ENCODE measurements at places on chromosomes 11 and 22.

DNA sequence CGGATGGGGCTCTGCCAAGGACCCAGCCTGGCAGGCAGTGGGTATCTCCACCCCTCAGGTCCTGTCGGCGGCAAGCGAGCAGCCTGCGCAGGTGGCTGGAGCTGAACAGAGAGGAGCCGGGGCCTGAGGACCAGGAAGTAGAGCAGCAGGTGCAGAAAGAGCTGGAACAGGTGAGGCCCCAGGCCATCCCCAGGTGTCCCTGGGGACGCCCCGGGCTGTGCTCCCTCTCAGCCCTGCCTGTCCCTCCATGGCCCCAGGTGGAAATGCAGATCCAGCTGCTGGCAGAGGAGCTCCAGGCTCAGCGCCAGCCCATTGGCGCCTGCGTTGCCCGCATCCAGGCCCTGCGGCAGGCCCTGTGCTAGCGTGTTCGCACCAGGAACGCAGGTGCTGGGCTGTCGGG is 44.0 kb downstream of the PISD start:
- DNase-seq, result no peak

- no peak for DNase-seq
These were observed 80.1 kb downstream of the LDLRAD3 start for GRCh38 chr11:36023922-36024321.

GRCh38 chr11:15055620-15056356 is 17.6 kb upstream of the CALCB start:
- no peak for DNase-seq

GRCh38 chr22:17896586-17896985 is 122.3 kb upstream of the BID start:
- DNase-seq, result no peak

DNA sequence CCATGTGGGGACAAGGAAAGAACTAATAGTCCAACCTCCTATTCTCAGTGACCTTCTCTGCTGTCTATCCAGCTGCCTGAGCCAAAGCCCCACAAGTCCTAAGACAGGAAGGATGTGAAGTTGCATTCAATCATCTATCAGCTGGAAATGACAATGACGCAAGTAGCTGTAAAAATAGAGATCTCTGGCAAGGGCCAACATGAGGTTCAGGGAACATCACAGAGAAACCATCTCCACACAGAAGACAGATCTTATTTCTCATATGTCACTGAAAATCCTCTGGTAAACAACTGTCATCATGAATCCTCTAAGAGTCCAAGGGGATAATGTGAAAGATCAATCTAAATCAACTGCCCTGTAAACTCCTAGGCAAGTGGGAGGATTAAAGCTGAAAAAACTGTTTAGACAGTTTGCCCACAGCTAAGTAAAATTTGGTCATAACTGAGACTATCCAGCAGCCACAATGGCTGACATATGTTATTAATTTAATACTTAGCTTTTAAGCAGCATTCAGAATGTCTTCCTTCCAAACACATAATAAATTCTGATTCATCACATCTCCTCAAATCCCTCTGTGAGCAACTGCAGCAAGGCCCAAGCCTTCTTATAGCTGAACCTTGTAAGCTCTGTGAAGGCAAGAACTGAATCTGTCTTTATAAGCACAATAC is 52.1 kb downstream of the ALG9 start:
- DNase-seq, result no peak

- no peak for DNase-seq
These were observed 7.9 kb downstream of the C2CD3 start for GRCh38 chr11:74162681-74163467.

DNA sequence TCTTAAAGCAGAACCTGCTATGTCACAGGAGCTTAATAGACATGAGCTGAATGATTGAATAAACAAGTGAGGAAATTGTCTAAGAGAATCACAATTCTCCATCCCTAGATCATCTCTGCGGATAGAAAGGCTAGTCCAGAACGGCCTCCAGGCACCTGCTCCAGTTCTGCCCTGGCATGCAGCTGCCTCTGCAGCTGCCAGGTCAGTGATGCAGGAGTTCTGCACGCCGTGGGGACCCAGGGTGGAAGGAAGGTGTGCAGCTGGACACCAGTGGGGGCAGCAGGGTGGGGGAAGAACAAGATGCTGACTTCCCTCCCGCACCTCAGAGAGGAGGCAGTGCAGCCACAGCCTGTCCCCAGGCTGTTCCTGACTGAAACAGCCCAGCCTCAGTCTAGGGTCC is 192.1 kb upstream of the NCAM1 start:
- no peak for DNase-seq

DNA sequence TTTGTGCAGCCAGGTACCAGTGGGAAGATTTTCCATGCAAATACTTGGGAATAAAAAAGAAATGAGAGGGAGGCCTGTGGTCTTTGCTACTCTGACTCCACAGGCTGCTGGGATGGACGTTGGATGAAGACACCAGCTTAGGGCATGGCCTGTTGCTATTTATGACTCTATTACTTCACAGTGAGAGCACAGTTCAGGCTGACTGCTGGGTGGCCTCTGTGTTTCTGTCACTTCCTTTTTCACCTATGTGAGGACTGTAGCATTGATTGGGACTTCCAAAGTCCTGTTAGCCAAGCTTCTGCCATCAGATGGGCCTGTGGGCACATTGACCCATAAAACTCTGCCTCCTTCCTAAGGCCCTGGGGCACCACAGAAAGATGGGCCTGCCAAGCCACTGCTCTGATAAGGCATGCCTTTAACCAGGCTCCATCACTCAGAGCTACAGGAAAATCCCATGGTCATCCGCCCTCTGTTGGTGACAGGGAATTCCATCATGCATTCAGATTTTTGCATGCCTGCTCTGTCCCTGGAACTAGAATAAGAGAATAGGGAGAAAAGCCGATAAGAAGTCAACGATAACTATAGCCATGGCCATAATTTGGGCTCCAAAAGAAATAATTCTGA is 64.6 kb downstream of the KCNJ1 start:
- DNase-seq, result peak; percentile 54

GRCh38 chr11:12240677-12241076 is 130.3 kb downstream of the MICAL2 start:
- DNase-seq, result no peak

GRCh38 chr11:105929084-105929955 is 92.7 kb downstream of the MSANTD4 start:
- no peak for DNase-seq

DNA sequence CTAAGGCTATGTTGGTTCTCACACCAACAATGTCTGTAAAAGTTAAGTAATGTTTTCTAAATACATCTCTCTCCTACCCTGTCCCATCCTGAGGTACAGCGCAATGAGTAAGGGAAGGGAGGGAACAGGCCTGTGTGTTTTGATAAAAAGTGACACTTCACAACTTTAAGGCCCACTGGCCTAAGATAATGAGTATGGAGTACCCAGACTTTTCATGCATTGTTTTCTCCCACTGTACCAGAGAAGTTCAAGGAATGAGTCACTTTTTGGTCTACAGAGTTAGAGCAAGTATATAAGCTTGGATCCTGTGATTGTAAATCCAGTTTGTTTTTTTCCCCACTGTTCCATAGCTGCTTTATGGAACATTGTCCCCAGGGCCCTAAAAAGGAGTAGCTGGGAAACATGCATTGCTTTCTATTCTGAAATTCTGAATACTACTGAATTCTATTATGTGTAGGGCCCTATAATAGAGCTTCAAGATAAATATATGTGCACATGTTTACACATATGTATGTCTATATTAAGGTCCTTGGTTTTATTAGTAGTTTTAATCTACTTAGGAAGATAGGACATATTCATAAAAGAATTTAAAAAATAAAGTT is 29.8 kb downstream of the KCNE3 start:
- no peak for DNase-seq

GRCh38 chr11:88105951-88106350 is 69.3 kb downstream of the RAB38 start:
- no peak for DNase-seq
